ENCODE measurements at places on chromosomes 11 and 22.

- DNase-seq = no peak
Observed at GRCh38 chr11:93904716-93905115, 54.3 kb upstream of the VSTM5 start.

- no peak for DNase-seq
Observed at GRCh38 chr22:21626735-21627469, 2.9 kb downstream of the YDJC start.

GRCh38 chr11:69588270-69588669 lies 52.7 kb upstream of the CCND1 start:
- no peak for DNase-seq

GRCh38 chr22:38075961-38076360 lies 8.0 kb downstream of the SLC16A8 start:
- no peak for DNase-seq

GRCh38 chr11:57624864-57625263 lies 24.8 kb downstream of the YPEL4 start:
- no peak for DNase-seq

GRCh38 chr11:73283276-73284000 lies 11.3 kb downstream of the P2RY6 start:
- DNase-seq = no peak

DNA sequence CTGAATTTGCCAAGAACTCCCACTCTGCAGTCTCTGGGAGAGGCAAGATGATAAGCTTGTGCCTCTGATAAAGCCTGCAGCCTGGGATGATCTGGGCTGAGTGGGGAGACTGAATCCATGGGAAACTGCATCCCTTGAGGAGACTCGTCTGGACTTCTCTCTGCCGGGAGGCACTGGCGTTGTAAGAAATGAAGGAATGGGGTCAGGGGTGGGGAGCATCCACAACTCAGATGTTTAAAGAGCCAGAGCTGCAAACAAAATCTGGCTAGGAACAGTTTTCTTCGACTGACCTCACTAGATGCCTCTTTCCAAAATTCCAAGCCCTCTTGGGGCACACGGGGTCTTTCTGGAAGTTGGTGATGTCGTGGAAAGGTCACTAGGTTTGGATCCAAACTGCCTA lies 64.4 kb downstream of the SPON1 start:
- no peak for DNase-seq

GRCh38 chr11:68142028-68142412 lies 20.8 kb upstream of the CHKA start:
- DNase-seq = no peak

GRCh38 chr22:46961591-46962295 lies 199.3 kb downstream of the TBC1D22A start:
- no peak for DNase-seq

DNA sequence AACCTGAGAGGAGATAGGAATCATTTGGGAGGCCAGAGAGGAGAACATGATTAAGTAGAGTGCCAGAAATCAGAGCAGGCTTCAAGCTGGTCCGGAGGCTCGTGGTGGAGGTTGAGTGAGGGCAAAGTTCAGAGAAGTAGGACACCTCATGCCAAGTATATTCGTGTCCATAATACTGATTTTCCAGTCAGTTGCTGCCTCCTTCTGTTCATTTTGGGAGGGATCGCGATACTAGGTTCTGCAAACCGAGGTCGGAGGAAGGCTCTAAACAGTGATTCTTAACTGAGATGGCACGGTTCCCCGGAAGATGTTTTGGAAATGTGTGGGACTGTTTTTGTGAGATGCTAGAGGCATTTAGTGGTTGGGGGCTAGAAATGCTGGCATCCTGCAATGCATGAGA lies 13.6 kb upstream of the CD3E start:
- DNase-seq = no peak

GRCh38 chr11:83088965-83089364 lies 17.3 kb upstream of the RAB30 start:
- no peak for DNase-seq

DNA sequence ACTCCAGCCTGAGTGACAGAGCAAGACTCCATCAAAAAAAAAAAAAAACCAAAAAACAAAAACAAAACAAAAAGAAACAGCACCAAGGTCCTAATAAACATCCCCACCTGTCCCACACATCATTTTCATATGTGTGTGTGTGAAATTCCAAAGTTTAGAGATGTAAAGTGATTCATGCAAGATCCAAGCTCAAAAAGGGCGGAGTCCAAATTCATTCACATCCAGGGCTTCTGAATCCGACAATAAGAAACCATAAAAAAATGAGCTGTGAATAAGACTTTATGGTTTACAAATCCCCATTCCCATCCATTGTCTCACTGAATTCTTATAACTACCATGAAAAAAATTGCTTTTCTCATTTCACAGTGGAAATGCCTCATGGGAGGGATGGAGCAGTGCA lies 30.9 kb upstream of the IGSF22 start:
- DNase-seq = no peak

DNA sequence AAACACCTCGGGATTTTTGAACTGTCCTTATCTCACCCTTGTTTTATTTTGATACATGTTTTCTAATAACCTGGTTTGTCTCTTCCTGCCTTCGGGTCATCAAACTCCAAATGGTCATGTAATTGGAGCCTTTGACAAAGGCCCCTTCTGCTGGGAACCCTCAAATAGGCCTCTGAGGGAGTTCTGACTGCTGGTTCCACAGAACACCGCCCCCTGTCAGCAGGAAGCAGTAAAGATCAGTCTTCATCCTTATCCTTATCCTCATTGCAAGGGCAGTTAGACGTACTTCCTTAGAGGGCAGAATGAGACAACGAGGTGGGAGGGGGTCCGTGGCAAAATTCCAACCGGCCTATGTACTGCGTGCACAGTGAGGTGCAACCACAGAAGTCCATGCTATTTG lies 12.1 kb downstream of the TRIM51 start:
- no peak for DNase-seq

- no peak for DNase-seq
Observed at GRCh38 chr11:24324211-24324610, 172.6 kb upstream of the LUZP2 start.

DNA sequence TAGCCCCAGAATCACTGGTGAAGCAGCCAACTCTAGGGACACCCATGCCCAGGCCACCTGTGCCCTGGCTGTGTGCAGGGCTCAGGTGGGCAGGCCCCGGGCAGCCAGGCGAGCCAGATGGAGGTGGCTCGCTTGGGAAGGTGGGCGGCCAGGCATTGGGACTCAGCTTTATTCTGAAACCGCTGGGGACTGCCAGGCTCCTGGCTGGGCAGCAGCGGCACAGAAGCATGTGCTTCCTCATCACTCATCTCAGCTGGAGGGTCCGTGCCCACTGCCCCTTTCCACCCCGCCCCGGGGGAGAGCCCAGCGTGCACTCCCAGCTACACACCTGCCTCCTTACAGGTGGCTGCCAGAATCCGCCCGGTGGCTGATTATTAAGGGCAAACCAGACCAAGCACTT lies 27.1 kb upstream of the SLC22A12 start:
- no peak for DNase-seq

DNA sequence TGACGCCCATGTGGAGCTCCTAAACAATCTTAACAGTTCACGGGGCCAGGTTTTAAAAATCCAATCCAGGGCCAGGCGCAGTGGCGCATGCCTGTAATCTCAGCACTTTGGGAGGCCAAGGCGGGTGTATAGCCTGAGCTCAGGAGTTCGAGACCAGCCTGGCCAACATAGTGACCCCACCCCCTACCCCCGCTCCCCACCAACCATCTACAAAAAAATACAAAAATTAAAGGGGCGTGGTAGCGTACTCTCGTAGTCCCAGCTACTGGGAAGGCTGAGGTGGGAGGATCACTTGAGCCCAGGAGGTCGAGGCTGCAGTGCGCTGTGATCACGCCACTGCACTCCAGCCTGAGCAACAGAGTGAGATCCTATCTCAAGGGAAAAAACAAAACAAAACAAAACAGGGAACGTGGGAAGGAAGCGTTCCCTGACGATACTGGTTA lies 689 bp upstream of the SART1 start:
- no peak for DNase-seq

GRCh38 chr22:31912407-31912743 lies 32.0 kb upstream of the YWHAH start:
- no peak for DNase-seq

DNA sequence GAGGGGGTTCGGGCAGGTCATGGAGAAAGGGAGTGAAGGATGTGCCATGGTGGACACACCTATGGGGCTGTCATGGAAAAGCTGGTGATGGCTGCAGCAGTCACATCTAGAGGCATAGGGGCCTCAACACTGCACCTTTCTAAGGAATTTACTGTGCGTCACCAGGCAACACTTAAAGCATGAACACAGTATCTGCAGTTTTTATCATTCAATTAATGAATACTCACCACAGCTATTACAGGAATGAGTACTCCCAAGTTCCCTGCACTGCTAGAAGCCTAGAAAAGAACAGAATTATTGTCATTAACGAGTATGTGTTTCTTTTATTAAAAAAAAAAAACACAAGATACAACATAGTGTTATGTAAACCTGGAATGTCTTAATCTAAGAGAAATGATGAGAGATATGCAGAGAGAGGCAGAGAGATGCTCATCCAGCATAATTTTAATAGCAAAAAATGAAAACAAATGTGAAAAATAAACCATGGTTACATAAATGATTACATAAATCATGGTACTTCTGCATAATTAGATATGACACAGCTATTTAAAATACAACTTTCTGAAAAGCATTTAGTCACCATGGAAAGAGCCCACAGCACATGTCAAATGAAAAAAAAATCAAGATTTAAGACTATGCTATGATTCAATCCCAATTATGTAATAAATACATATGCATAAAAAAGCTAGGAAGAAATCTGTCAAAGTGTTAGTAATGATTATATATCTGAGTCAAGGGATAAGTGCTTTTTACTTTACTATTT lies 19.2 kb downstream of the SERPIND1 start:
- DNase-seq = no peak

DNA sequence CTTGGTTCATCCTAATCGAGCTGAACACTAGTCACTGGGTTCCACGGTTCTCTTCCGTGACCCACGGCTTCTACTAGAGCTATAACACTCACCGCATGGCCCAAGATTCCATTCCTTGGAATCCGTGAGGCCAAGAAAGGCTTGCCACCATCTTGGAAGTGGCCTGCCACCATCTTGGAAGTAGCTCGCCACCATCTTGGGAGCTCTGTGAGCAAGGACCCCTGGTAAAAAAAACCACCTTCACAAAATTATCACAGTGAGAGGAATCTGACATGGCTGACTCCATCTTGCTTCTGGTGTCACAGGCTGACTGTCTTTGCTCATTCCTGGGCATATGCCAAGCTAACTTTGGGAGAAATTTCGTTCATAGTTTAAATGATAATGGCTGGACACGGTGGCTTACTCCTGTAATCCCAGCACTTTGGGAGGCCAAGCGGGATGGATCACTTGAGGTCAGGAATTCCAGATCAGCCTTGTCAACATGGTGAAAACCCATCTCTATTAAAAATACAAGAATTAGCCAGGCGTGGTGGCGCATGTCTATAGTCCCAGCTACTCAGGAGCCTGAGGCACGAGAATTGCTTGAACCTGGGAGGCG lies 18.9 kb upstream of the KCTD14 start:
- DNase-seq = no peak

- DNase-seq = no peak
Observed at GRCh38 chr11:130024361-130024760, 21.7 kb upstream of the PRDM10 start.

DNA sequence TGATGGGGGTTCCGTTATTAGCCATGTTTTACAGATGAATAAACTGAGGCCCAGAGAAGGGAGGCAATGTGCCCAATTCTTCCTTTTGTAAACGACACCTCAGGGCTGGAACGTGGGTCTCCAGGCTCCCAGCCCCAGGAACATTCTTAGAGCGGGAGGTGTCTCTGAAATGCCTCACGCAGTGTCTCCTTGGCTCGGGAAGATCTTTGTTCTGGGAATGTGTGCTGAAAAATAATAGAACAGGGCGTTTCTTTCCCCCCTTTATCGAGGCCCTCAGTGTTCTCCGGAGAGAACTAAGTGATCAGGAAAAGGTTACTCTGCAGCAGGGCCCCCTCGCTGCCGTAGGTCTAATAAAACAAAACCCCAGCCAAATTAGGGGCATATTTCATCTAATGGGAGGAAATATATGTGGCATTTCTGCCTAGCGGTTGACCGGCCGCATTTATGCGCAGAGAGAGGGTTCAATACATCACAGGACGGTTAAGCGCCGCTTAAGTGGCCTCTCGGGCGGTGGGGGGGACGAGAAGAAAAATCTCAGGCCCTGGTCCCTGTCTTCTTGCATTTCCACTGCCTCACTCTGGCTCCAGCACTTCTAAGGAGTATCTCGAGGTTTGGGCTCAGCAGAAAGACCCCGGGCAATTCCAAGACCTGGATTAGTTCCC lies 564.3 kb downstream of the MN1 start:
- no peak for DNase-seq

DNA sequence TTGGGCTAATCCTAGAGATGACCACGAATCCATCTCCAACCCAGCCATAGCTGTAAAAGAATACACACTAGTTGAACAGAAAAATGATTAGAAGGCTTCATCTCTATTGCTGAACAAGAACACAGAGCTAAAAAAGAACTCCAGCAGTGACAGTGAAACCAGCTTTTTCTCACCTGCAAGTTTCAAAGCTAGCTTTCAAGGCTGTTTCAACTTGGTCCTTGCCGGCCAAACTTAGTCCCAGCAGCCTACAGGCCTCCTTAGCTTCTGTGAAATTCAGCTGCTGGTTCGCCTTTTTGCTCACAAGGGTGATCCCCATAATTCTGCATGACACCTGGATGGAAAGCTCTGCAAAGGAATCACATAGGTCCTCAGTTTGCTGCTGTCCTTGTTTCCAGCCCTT lies 4.4 kb downstream of the LYVE1 start:
- DNase-seq = no peak

DNA sequence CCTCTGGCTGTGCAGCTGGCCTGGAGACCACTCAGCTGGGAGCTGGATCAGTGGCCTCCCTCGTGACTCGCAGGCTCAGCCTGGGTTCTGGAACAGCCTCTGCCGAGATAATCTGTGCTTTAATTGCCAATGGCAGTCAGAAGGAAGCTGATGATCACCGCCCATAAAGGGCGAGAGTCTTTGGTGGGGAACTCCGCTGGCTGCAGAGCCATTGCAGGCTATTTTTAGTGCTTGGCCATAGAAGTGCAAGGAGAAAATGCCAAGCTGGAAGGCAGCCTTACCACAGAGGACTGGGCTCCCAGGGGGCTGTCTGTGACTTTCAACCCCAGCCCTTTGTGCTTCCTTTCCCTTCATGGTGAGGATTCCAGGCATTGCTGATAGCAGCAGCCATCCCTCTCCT lies 62.2 kb upstream of the TENM4 start:
- no peak for DNase-seq

DNA sequence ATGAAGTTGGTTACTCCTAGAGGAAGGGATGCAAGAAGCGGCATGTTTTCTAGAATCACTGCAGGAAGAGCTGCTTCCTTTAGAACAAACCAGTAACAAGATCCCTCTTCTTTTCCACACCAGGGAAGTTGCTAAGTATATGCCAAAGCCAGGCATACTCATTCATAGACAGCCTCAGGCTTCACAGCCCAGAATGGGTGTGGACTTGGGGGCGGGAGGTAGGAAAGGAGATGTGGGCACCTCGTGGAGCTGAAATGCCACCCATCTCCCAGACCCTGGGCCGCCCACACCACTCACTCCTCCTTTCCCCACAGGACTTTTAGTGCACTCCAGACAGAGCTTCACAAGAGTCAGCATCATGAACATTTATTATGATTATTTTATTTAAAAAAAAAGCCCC lies 16.0 kb upstream of the TMEM121B start:
- DNase-seq = no peak

GRCh38 chr11:111006227-111006626 lies 239.3 kb upstream of the POU2AF2 start:
- DNase-seq = no peak

Measured in GM19239 (cell line).